ENCODE measurements at places on chromosomes 5 and 9. TPM values are rescaled to one million over a fixed set of nuclear protein-coding genes. Genes with fewer than 3 reads are reported as not detected.

SPINK4 gene
- total RNA-seq: not detected

- DNase-seq: no peak
Observed at GRCh38 chr9:128891321-128892220, 9.6 kb downstream of the LRRC8A start.

GRCh38 chr5:66013397-66013796, 87.0 kb downstream of the ERBIN start:
- no peak for DNase-seq

DNA sequence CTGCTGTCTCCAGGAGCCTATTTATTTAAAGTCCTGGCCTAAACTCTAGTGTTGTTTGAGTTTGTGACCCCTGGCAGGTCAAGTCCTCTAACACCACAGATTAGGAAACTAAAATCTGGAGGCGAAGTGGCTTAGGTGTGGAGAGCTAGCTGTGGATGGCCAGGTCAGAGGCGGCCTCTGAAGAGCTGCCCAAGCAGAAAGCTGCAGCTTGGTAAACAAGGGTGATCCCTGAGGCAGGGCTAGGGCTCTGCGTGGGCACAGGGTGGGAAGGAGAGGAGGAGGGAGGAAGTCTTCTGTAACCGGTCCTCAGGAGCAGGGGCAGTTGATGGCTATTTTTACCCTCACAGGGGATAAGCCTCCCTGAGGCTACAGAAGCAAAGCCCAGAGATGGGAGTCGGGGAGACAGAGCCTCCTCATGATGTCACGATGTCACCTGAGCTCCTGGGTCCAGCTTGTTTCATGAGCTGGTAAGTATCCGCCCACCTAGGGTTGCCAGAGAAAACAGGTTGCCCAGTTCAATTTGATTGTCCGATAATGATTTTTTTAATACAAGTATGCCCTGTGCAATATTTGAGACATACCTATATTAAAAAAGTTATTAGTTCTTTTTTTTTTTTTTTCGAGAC, 25.9 kb upstream of the BOD1 start:
- DNase-seq: no peak

DNA sequence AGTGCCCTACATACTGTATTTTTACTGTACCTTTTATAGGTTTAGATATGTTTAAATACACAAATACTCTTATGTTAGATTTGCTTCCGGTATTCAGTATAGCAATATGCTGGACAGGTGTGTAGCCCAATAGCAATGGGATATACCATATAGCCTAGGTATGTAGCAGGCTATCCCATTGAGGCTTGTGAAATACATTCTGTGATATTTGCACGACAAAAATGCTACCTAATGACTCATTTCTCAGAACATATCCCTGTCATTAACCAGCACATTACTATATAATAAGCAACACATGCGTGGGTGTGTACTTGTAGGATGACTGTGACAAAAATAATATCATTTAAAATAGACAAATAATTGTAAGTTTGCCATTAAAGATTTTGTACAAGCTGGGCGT, 208.8 kb downstream of the MRPS30 start:
- DNase-seq: no peak

DNA sequence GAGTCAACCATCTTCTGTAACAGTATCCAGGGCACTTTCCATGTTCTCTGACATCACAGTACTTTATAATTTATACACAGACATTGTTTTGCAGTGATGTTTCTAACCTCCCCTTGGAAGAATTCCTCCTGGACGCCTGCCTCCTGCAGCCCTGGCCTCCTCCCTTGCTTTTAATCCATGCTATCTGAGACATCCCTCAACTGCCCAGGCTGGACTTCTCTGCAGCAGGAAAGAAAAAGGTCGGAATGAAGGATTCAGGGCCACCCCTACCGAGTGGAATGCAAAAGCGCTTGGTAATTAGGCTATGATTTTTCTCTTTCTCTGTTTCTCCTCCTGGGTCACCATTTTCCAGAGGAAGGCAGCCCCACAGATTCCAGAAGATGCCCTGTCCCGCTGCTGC, 47.0 kb upstream of the SHC3 start:
- no peak for DNase-seq

GRCh38 chr5:162410365-162410764, 342.8 kb downstream of the GABRG2 start:
- DNase-seq: no peak

DNA sequence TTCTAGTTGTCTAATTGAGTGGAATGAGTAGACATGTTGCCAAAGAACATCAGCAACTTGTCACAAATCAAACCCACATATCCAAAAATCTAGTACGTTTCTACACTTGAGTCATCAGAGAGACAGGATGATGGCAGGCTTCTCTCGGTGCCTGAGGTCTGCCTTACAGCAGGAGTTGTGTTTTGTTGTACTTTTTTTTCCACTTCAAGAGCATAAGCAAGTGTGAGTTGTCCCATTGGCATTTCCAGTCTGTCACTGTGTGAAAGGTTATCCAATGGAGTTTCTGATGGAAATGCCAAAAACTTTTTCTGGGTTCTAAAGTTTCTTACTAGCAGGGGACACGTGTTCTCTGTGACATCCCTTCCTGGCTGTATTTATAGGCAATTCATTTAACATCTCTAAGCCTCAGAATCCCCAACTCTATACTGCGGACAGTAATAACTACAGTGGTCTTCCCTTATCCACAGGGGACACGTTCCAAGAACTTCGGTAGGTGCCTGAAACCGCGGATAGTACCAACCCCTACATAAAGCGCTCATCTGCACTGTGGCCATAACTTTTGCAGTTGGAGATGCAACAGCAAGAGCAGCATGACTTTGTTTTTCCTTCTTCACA, 246.5 kb downstream of the SYK start:
- peak; percentile 67 for DNase-seq

- peak; percentile 1 for DNase-seq
Observed at GRCh38 chr9:5089737-5090136, 95.7 kb downstream of the INSL6 start.

GRCh38 chr9:85900504-85901201, 40.3 kb upstream of the NAA35 start:
- DNase-seq: no peak
